ENCODE measurements at places on chromosomes 7 and 10.

DNA sequence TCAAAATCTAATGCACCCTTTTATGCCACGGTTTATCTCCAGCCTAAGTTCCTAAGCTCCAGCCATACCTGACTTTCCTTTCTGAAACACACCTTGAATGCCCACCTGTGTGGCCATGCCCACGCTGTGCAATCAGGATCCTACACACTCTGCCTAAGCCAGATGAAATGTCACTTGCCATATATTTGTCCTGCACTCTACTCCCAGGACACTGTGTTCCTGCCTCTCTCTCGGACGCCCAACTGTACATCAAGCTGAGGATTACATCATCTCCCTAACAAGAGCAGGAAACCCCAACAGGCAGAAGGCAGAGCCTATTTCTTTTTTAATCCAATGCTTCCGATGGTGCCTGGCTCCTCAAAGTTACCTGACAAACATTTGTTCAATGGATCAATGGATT lies 214.6 kb downstream of the SFMBT2 start:
- no peak overlapping the region for H3K27ac ChIP-seq
- no peaks in the 10 kb centered on the region for H3K27me3 ChIP-seq
- H3K4me1 ChIP-seq: no peaks in the 10 kb centered on the region
- DNase-seq: no peak
- no peak overlapping the region for H3K4me3 ChIP-seq

DNA sequence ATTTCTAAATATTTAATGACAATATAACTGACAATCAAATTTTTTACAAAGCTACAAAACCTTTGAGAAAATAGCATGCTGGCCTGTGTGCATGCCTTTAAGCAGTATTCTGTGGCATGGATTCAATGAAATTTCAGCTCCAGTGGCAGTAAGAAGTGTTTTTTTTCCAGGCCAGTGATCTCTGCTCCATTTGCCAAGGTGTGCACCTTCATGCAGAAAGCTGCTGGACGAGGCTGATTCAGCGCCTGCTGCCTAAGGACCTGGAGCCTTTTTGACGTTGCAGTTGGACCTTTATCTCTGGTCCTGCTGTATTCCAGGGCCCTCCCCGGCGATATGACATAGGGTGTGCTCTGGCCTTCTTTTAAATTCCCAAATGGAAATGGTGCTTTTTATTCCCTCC lies 26.6 kb downstream of the VWC2 start:
- no peak overlapping the region for H3K27ac ChIP-seq
- no peaks in the 10 kb centered on the region for H3K36me3 ChIP-seq

- peak; percentile 53 for DNase-seq
- no peak overlapping the region for H3K4me3 ChIP-seq
- H3K4me1 ChIP-seq: no peaks in the 10 kb centered on the region
Measured at GRCh38 chr7:69504733-69505420, 93.4 kb upstream of the AUTS2 start.

GRCh38 chr7:120842121-120842621 lies 15.8 kb downstream of the TSPAN12 start:
- peaks cover 3% of the 10 kb centered on the region for H3K36me3 ChIP-seq
- peak; percentile 50 for DNase-seq
- H3K4me1 ChIP-seq: peaks cover 3% of the 10 kb centered on the region
- no peak overlapping the region for H3K27ac ChIP-seq

GRCh38 chr7:149010451-149010850 lies 17.9 kb downstream of the PDIA4 start:
- H3K27ac ChIP-seq: no peak overlapping the region
- no peak overlapping the region for H3K4me3 ChIP-seq
- no peaks in the 10 kb centered on the region for H3K4me1 ChIP-seq
- H3K27me3 ChIP-seq: no peaks in the 10 kb centered on the region
- DNase-seq: no peak

DNA sequence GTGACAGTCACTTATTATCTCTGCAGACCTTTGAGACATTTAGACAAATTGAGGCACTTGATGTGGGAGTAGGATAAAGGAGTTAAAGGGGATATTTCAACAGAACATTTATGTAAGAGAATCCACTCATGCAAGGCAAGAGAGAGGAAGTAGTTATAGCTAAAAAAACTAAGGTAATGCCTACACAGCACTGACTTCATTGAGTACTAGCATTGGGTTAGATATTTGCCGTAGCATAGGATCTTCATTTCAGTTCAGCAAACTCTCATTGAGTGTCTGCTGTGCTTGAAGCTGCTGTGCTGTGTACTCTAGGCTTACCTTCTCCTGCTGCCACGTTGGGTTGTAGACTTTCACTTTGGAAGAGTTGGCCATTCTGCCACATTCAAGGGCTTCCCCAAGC lies 10.5 kb upstream of the ENTPD1 start:
- no peak overlapping the region for H3K4me3 ChIP-seq
- no peaks in the 10 kb centered on the region for H3K27me3 ChIP-seq
- no peak for DNase-seq
- no peaks in the 10 kb centered on the region for H3K36me3 ChIP-seq

DNA sequence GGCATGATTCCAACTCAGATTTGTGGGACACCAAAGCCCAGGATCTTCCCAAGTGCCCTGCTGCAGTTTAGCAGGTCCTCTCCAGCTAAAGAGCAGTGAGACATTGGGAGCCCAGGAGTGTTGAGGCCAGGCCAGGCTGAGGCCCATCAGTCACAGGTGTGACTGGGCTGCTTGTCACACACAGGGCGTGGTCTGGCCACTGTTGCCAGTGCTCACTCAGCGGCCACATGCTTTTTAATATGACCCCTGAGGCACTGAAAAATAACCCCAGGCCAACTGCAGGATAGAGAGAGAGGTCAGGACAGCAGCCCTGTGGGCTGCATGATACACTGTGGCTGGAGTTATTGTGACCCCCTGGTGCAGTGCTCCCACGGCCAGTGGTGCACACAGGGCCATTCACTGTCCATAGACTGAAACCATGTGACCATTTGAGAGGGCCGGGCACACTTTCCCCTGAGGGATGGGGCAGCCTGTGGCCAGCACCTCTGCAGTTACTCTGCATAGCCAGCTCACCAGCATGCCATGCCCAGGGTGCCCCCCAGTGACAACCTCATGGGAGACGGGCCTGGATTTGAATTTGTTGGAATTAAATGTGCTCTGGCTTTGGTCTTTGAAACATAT lies 4.2 kb downstream of the GDF2 start:
- H3K4me1 ChIP-seq: no peaks in the 10 kb centered on the region
- no peaks in the 10 kb centered on the region for H3K36me3 ChIP-seq
- no peak overlapping the region for H3K27ac ChIP-seq
- peak; percentile 8 for DNase-seq
- no peaks in the 10 kb centered on the region for H3K27me3 ChIP-seq
- no peak overlapping the region for H3K4me3 ChIP-seq

- no peak overlapping the region for H3K27ac ChIP-seq
- H3K36me3 ChIP-seq: no peaks in the 10 kb centered on the region
- no peak overlapping the region for H3K4me3 ChIP-seq
- DNase-seq: no peak
Measured at GRCh38 chr7:37571806-37572205, 111.8 kb upstream of the GPR141 start.

- no peaks in the 10 kb centered on the region for H3K36me3 ChIP-seq
- no peak overlapping the region for H3K27ac ChIP-seq
- no peaks in the 10 kb centered on the region for H3K4me1 ChIP-seq
- DNase-seq: no peak
- no peaks in the 10 kb centered on the region for H3K27me3 ChIP-seq
Measured at GRCh38 chr7:91789558-91789957, 90.9 kb downstream of the MTERF1 start.

- peak overlapping the region; percentile 25 for H3K4me3 ChIP-seq
- H3K4me1 ChIP-seq: peaks cover 32% of the 10 kb centered on the region
- H3K27me3 ChIP-seq: no peaks in the 10 kb centered on the region
- no peak overlapping the region for H3K27ac ChIP-seq
- peaks cover 24% of the 10 kb centered on the region for H3K36me3 ChIP-seq
- no peak for DNase-seq
Measured at GRCh38 chr10:71255808-71256660, 43.7 kb downstream of the UNC5B start.

- peak; percentile 6 for DNase-seq
- H3K4me3 ChIP-seq: no peak within 1 kb of the TSS
- H3K4me1 ChIP-seq: no peaks in the 10 kb centered on the region
- H3K36me3 ChIP-seq: no peaks in the 10 kb centered on the region
- no peaks in the 10 kb centered on the region for H3K27me3 ChIP-seq
Measured at GRCh38 chr7:18495412-18496340, at the start of gene HDAC9. HDAC9 (plus strand) TSS chr7:18495749; CDS start chr7:18496303, 554 bp downstream.

DNA sequence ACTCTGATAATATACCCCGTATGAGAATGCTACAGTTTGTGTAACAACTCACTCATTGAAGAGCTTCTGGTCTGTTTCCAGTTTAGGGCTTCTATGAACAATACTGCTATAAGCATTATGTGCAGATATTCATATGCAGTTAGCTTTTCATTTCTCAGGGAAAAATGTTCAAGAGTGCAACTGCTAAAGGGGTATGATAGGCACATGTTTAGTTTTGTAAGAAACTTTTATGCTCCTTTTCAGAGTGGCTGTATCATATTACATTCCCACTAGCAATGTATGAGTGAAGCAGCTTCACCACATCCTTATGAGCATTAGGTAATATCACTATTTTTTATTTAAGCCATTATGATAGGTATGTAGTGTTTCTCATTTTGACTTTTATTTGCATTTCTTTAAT lies 182.6 kb upstream of the CXCL12 start:
- no peaks in the 10 kb centered on the region for H3K36me3 ChIP-seq
- no peak overlapping the region for H3K4me3 ChIP-seq

DNA sequence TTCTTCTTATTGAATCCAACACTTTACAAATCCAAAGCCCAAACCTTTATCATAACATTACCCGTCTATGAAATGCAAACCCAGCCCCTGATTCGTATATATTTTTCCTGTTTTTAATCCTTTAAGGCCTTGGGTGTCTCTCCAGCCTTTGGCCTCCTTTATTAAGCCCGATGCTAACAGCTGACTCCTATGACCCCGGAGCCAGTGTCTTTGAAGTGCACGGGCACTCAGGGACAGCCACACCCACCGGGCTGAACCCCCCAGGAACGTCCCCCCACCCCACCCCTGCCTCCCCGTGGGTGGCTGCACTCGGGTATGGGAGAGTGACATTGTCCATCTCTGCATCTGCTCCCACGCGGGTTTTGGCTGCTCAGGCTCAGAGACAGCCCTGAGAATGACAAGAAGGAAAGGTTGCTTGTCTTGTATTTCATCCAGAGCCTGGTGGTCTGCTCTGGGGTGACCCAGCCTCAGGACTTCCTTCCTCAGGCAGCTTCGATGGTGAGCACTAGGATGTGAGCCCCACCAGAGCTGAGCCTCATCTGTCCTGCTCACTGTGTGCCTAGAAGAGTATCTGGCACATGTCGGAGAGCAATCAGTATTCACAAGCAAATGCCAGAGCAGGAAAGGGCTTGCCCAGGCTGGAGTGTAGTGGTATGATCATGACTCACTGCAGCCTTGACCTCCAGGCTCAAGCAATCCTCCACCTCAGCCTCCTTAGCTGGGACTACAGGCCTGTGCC lies 210.4 kb downstream of the SKIDA1 start:
- peak overlapping the region; percentile 83 for H3K27ac ChIP-seq
- H3K4me1 ChIP-seq: peaks cover 19% of the 10 kb centered on the region
- H3K36me3 ChIP-seq: no peaks in the 10 kb centered on the region
- H3K27me3 ChIP-seq: no peaks in the 10 kb centered on the region
- DNase-seq: peak; percentile 53
- no peak overlapping the region for H3K4me3 ChIP-seq

DNA sequence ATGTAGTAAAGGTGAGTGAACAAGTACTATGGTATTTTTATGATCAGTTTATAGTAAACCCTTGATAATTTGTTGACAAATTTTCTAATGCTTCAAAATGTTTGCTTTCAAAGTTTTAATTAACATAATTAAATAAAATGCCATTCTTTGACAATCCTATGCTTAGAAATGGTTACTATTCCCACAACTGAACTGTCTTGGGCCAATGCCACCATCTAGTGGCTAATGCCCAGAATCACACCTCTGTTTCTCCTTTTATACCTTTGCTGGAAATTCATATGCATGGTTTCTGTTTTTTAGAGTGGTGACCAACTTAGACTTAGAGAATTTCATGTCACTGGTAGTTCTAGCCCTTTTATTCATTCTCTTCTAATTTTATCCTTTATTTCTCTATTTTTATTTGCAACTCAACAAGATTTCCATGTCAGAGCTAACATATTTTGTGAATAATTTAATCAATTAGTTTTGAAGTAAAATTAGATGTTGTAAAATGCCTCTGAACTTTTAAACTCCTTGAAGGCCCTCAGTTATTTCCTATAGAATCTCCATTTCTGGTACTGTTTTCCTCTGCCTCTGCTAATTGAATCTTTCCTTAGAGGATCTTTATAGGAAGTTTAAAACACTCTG lies 31.1 kb downstream of the PCGF5 start:
- no peaks in the 10 kb centered on the region for H3K27me3 ChIP-seq
- H3K27ac ChIP-seq: no peak overlapping the region
- peak; percentile 22 for DNase-seq
- H3K36me3 ChIP-seq: no peaks in the 10 kb centered on the region

GRCh38 chr7:12211711-12212485 lies 804 bp downstream of the TMEM106B start:
- H3K27ac ChIP-seq: peak overlapping the region; percentile 83
- H3K4me3 ChIP-seq: peak overlapping the region; percentile 93
- DNase-seq: no peak

DNA sequence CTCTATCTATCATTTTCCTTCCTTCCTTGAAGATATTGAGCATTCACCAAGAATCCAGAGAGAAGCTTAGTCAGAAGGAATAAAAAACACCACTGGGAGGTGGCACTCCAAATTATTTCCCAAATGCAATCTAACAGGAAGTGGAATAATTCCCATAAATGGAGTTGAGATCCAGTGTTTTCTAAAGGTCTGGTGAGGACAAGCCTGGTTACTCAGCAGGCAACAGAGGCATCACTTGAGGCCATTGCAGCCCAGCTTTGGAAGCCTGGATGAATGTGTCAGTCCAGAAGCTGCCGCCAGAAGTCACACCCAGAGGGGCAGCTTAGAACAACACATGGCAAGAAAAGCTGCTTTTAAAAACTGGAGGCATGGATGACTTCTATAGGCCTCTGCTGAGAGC lies 288.9 kb upstream of the KLF6 start:
- no peaks in the 10 kb centered on the region for H3K27me3 ChIP-seq
- peak overlapping the region; percentile 3 for H3K27ac ChIP-seq
- no peaks in the 10 kb centered on the region for H3K36me3 ChIP-seq
- peaks cover 22% of the 10 kb centered on the region for H3K4me1 ChIP-seq
- H3K4me3 ChIP-seq: no peak overlapping the region

DNA sequence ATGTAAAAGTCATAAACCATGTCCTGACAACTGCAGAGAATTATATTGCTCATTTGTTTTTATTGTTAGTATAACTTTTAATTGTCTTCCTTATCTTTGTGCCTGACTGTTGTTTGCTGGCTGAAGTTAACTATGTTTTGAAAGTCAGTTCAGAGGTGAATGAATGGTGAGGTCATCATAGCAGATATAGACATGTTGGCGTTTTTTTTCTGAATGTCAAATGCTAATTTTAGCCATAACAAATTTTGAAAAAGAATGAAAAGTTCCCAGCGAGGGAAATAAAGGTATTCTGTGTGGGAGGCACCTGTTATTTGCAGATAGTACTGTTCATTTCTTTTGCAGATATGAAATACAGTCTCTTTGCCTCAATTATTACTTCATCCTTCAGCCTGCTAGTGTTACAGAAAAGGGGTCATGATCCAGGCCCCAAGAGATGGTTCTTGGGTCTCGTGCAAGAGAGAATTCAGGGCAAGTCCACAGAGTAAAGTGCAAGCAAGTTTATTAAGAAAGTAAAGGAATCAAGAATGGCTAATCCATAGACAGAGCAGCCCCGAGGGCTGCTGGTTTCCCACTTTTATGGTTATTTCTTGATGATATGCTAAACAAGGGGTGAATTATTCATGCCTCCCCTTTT lies 96.5 kb downstream of the CAMK1D start:
- no peaks in the 10 kb centered on the region for H3K27me3 ChIP-seq
- DNase-seq: no peak
- no peak overlapping the region for H3K4me3 ChIP-seq
- H3K27ac ChIP-seq: no peak overlapping the region
- no peaks in the 10 kb centered on the region for H3K36me3 ChIP-seq
- no peaks in the 10 kb centered on the region for H3K4me1 ChIP-seq
